ENCODE measurements at places on chromosomes 7 and 10.

DNA sequence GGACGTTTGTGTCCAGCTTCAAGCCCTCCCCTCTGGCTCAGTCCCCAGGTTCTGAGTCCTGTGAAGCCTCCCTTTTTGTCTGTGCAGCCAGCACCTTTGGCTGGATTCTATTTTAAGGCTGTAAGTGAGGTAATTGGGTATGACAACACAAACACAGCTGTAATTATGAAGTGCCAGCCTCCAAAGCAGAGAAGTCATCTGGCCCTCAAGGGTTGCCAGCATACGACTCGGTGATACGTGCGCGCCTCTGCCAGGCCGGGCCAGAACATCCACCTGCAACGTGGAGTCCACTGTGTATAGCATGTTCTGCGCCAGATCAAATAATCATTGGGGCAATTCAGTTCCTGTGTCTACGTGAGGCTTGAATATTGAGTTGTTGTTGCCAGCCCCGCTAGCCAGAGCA is 6.7 kb upstream of the FAM180A start:
- H3K27me3 ChIP-seq = no peaks in the 10 kb centered on the region
- no peak overlapping the region for H3K4me3 ChIP-seq
- no peak overlapping the region for H3K27ac ChIP-seq
- H3K36me3 ChIP-seq = no peaks in the 10 kb centered on the region
- peaks cover 14% of the 10 kb centered on the region for H3K4me1 ChIP-seq
- no peak for DNase-seq

DNA sequence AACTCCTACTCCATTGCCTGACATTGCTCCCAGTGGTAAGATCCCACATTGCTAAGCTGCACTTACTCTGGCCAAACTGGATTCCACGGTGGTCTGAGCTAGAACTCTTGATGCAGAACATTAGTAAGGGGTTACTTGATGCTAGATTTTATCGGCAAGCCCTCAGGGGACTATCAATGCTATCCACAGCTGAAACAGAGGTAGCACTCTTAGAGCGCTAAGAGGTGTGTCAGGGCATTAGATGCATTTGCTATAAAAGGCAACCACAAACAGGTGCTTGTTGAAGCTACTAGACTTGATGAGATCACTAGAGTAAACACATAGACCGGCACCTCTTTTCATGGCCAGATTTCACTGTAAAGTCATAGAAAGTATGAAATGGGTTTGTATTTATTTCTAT is 116.3 kb downstream of the MDFIC start:
- H3K36me3 ChIP-seq = no peaks in the 10 kb centered on the region
- H3K27ac ChIP-seq = no peak overlapping the region
- no peaks in the 10 kb centered on the region for H3K27me3 ChIP-seq
- H3K4me1 ChIP-seq = no peaks in the 10 kb centered on the region
- H3K4me3 ChIP-seq = no peak overlapping the region

DNA sequence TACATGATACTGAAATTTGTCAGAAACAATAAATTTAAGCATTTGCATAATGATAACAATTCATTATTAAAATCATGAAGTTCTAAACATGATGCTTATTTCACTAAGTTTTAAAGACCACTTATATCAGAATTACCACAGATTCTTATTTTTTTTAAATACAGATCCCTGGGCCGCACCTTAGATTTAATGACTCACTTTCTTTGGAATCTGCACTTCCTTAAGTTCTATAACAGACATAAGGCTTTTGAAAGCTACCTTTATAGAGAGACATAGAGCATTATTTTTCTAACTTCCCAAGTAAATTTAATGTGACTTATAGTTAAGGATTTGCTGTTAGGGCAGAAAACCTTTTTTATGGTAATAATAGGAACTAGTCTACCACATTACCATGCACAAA is 214.9 kb downstream of the IPMK start:
- no peaks in the 10 kb centered on the region for H3K4me1 ChIP-seq
- H3K4me3 ChIP-seq = no peak overlapping the region
- DNase-seq = no peak
- H3K36me3 ChIP-seq = no peaks in the 10 kb centered on the region
- no peaks in the 10 kb centered on the region for H3K27me3 ChIP-seq

GRCh38 chr7:30143748-30144251 is 9.0 kb downstream of the MTURN start:
- DNase-seq = no peak
- no peak overlapping the region for H3K4me3 ChIP-seq
- H3K4me1 ChIP-seq = peaks cover 38% of the 10 kb centered on the region
- peak overlapping the region; percentile 73 for H3K27ac ChIP-seq
- no peaks in the 10 kb centered on the region for H3K27me3 ChIP-seq

DNA sequence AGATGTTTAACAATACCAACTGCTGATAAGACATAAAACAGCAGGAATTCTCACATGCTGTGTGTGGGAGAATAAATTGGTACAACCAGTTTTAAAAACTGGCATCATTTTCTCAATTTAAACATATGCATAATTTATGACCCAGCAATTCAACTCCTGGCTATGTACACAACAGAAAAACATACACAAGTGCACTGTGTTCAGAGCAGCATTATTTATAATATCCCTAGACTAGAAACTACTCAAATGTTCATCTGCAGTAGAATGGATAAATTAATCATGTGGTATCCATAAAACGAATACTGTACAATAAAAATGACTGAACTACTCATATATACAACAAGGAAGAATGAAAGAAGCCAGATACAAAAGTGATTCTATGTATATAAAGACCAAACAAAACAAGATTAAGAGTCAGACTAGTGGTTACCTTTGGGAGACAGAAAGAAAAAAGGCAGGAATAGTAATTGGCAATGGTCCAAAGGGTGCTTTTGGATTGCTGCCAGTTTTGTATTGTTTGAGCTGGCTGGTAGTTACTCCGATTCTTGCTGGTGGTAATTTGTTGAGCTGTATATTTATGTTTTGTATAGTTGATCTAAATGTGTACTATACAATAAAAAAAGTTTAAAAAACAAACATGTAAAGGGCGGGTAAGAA is 306.0 kb downstream of the TFEC start:
- no peak overlapping the region for H3K27ac ChIP-seq
- DNase-seq = no peak
- no peaks in the 10 kb centered on the region for H3K36me3 ChIP-seq
- H3K4me3 ChIP-seq = no peak overlapping the region

DNA sequence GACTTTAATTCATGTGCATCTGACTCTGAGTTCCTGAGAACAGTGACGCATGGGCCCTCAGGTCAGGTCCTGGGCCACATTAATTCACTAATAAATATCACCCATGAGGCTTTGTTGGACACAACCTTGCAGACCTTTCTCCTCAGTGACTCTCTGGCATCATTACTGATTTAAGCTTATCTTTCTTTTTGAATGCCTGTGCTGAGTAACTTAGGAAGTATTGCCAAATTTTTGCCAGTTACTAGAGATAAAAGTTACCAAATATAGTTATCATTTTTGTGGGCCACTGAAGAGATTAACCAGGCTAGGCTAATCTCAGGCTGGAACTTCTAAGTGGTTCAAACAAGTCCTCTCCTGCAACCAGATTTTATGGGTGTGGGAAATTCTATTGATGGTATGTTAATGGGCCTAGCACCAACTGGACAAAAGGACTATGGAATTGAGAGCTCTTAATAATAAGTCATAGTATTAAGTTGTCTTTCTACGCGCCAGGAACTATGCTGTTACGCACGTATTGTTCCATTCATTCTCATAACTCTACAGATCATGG is 28.8 kb upstream of the PRTFDC1 start:
- DNase-seq = no peak
- no peaks in the 10 kb centered on the region for H3K36me3 ChIP-seq
- no peak overlapping the region for H3K4me3 ChIP-seq
- no peaks in the 10 kb centered on the region for H3K27me3 ChIP-seq
- H3K27ac ChIP-seq = no peak overlapping the region

GRCh38 chr10:61503051-61503450 is 49.9 kb upstream of the TMEM26 start:
- no peak for DNase-seq
- no peak overlapping the region for H3K27ac ChIP-seq
- no peak overlapping the region for H3K4me3 ChIP-seq
- no peaks in the 10 kb centered on the region for H3K4me1 ChIP-seq
- H3K27me3 ChIP-seq = no peaks in the 10 kb centered on the region

Measured in suprapubic skin (tissue), 4 donors.